ENCODE measurements at places on chromosomes 5 and 9.

DNA sequence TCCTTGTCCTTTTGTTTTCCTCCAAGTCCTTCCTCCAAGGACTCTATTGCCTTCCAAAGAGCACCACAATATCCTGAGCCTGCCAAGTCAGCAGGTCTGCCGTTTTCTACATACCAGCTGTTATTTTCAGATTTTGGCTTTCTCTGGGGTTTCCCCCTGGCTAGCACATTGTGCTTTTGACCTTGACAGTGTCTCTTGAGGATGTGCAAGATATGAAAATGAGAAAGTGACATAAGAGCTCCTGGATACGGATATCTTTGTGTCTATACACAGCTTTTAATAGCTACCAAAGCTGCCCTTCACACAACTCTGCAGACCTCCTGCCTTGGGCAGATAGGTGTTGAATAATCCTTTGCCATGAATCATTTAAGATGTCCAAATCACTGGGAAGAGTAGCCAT, 67.0 kb downstream of the HAPLN1 start:
- no peak for DNase-seq

DNA sequence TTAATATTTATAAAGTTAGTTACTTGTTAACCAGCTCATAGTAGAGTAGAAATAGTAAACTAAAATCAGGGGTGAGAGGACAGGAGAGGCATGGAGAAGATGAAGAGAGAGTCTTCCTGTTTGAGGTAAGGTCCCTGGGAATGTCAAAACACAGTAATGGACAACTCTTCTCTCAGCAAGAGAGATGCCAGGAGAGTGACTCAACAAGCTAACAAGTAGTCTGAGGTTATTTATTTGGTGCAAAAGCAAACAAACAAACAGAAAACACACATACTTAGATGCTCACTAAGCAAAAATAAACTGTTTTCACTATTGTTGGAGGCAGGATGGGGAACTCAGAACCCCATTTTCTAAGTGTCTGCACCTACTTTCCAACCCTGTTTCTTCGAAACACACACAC, 333.2 kb upstream of the RFX3 start:
- DNase-seq: no peak

GRCh38 chr9:116877072-116877471, 190.0 kb downstream of the TRIM32 start:
- DNase-seq: no peak

GRCh38 chr5:179974946-179975712, 67.4 kb upstream of the TBC1D9B start:
- peak; percentile 20 for DNase-seq

DNA sequence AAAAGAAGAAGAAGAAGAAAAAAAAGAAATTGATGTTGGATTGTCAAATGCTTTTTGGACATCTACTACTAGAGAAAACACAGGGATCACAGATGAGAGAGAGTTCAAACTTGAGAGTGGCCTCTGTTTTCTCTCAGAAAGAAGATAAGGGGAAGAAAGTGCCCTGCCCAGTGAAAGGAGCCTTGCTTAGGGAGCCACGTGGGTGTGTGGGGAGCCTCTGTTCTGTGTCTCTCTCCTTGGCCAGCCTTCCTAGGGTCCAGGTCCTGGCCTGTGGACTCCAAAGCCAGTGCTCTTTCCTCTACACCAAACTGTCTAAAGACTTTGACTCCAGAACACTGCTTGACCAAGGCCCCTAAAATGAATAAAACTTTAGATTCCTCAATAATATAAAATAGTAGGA, 22.0 kb upstream of the COL15A1 start:
- DNase-seq: no peak

DNA sequence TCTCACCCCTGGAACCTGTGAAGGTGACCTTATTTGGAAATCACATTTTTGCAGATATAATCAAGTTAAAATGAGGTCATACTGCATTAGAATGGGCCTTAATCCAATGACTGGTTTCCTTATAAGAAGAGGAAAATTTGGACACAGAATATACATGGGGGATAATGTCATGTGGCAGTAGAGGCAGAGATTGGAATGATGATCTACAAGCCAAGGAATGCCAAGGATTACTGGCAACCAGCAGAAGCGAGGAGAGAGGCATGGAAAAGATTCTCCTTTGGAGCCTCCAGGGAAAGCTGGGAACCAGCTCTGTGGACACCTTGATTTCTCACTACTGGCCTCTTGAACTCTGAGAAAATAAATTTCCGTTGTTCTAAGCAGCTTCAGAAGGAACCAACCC, 20.2 kb upstream of the CEP78 start:
- DNase-seq: peak; percentile 20

GRCh38 chr9:77402286-77402685, 225.0 kb downstream of the VPS13A start:
- no peak for DNase-seq

DNA sequence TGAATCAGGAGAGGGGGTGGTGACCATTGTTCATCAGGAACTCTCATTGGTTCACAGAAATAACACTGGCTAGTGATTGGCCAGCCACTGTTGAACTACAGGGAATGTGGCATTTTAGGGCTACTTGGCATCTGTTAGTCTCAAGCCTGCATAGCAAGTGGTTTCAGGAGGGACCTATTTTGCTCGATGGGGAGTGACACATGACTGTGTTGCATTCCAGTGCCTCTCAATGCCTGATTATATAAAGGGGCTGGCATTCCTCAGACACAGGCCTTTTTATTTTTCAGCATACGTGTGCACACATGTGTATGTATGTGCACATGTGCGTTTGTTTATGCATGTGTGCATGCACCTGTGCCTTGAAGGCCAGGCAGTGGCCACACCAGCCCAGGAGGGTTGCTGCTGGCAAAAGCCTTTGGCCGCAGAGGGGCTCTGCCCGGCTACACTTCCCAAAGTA, 23.2 kb downstream of the FGD3 start:
- DNase-seq: peak; percentile 61

DNA sequence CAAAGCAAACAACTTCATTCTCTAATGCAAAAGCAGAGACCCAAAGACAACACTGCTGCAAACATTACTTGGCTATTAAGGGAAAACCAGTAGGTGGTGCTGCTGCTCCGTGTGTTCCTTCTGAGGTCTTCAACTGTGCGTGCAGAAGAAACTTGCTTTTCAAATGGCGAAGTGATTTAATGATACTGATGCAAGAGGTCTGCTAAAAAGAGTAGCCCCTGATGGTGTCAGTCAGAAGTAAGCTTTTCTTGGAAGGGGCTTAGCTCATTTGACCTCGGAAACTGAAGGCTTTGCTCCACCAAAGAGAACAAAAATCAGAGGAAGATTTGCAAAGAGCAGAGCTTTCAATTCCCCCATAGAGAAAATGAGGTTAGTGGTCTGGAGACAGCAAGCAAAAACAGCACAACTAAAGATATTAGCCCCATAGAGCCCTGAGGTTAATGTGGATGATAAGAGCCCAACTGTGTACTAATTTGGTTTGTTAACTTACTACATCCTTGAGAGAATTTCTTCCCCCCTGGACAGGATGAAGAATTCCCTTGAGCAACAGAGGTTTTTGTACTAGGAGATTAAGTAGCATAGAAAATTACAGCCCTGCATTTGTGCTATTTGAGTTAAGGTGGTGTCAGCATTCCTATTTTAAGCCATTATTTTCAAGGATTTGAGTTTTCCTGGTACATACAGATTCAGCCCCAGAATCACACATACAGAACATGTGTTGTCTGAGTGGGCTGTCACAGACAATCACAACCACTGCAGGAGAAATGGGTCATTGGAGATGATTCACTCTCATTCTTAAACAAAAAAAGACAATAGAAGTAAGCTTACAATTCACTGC, 153.2 kb upstream of the C9orf72 start:
- peak; percentile 15 for DNase-seq

- no peak for DNase-seq
Measured at GRCh38 chr5:150097152-150097551, 10.8 kb upstream of the CSF1R start.

Data from AG08395 (cell line).